Epithelial cell of prostate (primary cell): ENCODE measurements at places on chromosomes 5 and 9.

DNA sequence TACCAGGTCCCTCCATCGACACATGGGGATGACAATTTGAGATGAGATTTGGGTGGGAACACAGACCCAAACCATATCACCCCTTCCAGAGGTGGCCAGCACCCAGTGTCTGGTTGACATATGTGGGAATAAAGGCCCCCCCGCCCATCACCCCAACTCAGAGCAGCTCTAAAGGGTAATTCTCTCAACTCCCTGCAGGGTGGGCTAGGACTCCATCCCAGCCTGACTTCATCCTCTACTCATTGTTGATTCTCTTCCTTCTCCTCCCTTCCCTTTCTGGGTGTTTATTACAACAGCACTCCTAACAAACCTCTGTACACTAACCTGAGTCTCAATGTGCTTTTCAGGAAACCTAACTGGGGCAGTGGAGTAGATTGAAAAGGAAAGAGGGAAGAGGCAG lies 339.9 kb downstream of the ACTL7B start:
- no peak for DNase-seq

- no peak for DNase-seq
Observed at GRCh38 chr5:136337039-136337625, 28.2 kb downstream of the TRPC7 start.

- DNase-seq: no peak
Observed at GRCh38 chr5:142636093-142636492, 49.8 kb downstream of the FGF1 start.

- DNase-seq: peak; percentile 26
Observed at GRCh38 chr9:77820293-77820954, 172.3 kb upstream of the GNA14 start.

DNA sequence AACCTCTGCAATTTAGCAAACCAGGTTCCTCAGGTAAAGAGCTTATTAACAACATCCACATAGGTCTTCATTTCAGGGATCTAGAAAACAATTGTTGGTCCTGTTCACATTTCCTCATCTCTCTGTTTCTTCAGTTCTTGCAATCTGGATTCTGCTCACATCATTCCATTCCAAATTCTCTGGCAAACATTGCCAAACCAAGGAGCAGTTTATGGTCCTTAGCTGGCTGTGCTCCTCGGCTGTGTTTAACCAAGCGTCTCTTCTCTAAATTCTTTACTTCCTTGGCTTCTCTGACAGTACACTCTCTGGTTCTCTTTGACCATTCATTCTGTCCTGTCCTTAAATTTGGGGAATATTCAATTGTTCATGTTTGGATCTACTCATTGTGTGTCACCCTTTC lies 65.8 kb upstream of the RANBP3L start:
- DNase-seq: no peak

DNA sequence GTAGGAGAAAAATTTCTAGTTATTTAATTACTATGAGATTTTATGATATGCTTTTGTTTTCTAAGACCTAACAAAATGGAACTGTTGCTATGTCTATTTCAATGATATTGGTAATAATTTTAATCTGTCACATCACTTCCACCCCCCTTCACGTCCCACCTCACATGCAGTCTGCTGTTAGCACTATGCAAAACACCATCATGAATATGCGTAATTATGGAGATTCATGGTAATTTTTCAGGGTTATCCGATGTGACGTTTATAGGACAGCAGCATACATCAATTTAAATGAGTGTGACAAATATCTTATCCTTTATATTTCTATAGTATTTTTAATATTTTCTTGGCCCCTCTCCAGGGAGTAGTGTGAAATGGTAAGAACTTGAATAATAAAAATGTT lies 283.8 kb upstream of the TMEM161B start:
- DNase-seq: no peak

- no peak for DNase-seq
Observed at GRCh38 chr9:87630266-87630665, 95.7 kb upstream of the CTSL start.
